ENCODE measurements at places on chromosomes 5 and 9.

GRCh38 chr9:38205279-38205678 lies 136.3 kb upstream of the SHB start:
- peak; percentile 56 for DNase-seq

DNA sequence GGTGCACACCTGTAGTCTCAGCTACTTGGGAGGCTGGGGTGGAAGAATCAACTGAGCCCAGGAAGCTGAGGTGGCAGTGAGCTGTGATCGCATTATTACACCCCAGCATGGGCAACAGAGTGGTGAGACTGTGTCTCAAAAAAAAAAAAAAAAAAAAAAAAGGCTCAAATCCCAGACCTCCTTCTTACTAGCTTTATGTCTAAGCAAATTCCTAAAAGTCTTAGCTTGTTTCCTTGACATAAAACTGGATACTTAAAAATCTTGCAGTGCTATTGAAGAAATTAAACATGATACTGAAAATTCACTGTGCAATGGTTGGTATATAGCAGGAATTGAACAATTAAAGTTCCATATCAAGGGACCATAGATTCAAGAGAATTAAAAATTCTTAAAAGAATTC lies 45.0 kb downstream of the PCDHGC5 start:
- DNase-seq: no peak

DNA sequence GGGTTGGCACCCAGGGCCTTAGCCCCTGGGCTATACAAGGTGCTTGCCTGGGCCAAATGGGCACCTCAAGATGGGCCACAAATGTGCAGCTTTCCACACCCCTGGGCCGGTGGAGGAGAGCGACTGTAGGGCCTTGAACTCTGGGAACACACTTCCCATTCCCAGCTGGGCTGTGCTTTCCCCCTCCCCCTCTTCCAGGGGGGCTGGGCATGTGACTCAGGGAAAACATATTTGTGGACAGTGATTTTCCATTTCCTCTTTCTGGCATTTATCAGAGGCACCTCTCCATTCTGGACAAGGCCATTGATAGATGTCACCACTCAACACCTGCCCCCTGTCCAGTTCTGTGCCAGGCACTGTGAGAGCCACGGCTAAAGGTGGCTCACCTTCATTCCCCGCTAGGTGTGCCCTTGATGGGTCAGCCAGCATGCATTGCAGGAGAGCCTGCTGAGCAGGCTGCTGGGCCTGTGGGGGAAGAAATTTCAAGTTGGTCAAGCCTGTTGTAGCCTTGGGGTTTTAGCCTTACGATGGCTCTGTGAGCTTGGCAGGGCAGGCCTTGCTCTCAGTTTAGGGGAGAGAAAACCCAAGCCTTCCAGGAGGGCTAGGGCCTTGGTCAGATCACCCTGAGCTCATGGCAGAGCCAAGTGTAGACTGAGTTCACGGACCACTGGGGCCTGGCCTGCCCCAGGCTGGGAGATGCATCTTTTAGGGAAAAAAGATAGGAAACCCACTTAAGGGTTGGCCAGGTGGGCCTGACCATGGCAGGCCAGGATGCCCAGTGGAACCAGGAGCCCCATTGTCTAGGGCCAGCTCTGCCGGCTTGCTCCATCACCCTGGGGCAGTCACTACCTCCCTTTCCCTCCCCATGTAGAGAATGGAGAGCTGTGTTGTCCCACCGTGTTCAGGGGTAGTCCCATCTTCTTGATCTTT lies 113.9 kb downstream of the DAB2IP start:
- peak; percentile 45 for DNase-seq

DNA sequence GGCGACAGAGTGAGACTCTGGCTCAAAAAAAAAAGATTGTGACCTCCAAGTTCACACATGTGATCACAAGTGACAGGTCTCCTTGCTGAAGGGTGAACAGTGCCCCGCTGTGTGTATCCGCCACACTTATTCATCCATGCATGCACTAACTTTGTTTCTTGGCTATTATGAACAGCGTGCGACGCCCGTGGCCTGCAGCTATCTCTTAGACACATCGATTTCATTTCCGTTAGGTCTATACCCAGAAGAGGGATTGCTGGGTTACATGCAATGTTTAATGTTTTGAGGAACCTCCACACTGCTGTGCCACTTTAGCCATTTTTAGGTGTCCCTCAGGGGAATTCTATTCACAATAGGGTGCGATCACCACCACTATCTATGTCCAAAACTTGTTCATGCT lies 12.1 kb upstream of the EGFL7 start:
- DNase-seq: no peak

DNA sequence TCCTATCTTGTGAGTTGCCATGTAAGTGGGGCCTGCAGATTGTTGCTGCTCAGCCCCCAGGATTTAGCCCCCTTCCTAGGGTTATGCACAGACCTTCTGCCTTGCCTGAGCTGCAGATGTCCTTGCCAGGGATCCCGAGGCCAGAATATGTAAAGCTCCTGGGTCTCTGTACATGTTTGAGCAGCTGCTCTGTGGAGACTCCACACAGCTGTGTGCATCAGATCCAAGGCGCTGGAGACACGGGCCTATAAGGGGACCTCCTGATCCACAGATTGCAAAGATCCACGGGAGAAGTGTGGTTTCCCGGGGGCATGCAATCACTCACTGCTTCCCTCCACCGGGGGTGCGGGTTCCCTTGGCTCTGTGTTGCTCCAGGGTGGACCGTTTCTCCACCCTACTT lies 28.9 kb downstream of the TAF11L14 start:
- no peak for DNase-seq

DNA sequence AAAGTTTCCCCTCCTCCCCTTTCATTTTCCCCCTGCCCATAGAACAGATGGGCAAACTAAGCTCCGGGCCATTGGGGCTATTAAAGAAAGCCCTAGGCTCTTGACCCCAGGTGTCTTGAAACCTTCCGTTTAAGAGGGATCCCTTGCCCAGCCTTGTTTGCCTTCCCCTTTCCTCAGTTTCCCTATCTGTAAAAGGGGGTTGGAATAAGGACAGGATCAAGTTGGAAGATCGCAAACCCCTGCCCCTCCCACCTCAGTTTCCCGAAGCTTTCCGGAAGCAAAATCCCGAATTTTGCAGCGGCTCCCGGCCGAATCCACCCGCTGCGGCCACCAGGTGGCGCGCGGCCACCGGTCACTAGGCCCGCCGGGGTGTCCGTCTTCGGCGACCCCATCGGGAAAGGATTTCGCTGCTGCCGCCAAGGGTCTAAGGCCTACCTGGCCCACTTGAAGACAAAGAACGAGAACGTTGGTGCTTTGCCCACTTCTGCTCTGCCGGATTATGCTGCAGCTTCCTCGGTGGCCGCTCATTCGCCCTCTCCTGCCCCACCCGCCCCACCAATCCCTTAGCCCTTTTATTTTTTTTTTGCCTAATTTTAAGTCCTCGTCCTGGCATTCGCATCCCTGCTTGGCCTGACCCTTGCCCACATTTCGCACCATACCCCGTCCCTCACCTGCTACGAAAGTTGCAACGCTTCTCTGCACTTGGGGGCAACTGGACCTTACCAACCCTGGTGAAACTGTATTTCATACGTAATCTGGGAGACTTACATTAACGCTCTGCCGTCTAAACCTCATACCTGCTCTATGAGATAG lies 962 bp upstream of the NR6A1 start:
- DNase-seq: peak; percentile 71

DNA sequence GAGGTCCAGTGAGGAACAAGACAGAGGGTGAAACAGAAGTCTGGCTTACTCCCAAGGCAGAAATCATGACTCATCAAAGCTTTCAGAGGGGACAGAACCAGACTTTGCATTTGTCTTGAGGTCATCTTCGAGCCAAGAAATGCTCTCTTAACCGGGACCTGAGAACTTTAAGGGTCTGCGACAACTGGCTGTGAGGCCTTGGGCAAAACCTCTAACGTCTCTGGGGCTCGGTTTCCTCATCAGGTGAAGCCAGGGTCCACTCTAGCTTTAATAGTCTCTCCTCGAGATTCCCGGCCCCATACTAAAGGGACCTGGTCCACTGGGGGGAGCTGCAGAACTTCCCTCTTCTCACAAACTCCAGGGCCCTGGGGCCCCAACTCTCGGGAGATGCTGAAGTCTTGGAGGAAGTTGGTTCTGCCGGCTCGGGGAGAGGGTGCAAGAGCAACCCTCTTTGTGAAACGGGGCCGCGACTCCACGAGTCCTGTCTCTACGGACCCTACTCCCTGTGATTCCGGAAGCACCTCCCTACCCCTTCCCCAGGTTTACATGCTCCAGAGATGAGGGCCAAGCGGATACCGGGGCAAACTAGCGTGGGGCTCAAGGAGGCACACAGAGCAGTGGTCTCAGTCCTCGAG lies 2.6 kb downstream of the GLIS3 start:
- peak; percentile 73 for DNase-seq

DNA sequence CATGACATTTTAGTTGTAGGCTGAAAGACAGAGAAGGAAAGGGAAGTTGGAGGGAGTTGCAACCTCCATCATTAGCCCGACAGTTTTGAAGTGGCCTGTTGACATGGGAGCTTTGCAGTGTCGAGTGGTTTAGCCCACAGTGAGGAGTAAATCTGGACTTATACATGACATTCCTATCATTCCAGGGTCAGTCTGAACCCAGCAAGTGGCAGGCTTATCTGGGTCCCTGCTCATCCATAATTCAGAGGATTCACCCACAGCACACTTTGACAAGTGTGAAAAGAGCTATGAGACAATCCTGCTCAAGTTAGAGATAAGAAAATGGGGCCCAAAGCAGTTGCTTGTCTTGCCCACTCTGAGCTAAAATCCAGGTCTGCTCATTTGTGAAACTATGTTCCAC lies 8.4 kb upstream of the TNC start:
- no peak for DNase-seq

- peak; percentile 68 for DNase-seq
Measured at GRCh38 chr5:122102825-122103224, 24.8 kb upstream of the LOX start.

GRCh38 chr9:131402738-131403492 lies 9.0 kb downstream of the PRRC2B start:
- DNase-seq: peak; percentile 86

DNA sequence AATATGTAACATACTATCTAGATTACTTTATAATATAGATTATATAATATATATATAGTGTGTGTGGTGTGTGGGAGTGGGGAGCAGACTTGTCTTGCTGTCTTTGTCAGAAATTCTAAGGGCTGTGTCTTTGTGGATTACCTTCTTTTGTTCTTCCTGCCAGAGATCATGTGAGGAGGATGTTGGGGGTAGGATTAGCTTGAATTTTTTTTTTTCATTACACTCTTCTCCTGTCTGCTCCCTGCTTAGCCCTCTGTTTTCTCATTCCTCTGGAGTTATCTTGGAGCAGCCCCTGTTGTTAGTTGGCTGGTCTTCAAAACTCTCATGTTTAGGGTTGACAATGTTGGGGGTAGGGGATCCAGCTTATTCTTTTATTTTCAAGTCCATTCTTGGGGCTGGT lies 21.0 kb upstream of the C9orf40 start:
- DNase-seq: no peak

DNA sequence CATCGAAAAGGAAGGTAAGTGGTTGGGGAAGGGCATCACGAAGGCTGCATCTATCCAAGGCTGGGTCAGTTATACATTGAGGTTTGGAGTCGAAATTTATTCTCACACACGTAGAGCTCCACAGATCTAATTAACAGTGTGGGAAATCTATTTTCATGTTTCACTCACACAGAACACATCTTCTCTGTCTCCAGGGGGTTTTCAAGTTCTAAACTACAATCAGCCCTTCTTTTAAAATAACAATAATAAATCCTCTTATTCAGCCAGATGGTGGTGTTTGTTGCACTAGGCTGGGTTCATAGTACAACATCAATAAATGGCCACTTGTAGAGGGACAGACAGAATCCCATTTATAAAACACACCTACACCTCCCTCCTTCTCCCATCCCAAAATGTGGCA lies 174.5 kb upstream of the KLF9 start:
- no peak for DNase-seq

Measured in epithelial cell of esophagus (primary cell).